ENCODE measurements at places on chromosomes 2 and 18.
A peak's percentile ranks its signal among the peaks of the same experiment; 100 is the strongest.

GRCh38 chr2:195320413-195320973, 336.5 kb upstream of the SLC39A10 start:
- DNase-seq, result peak; percentile 3

- peak; percentile 80 for DNase-seq
Observed at GRCh38 chr18:49728542-49728941, 84.8 kb downstream of the ACAA2 start.

- no peak for DNase-seq
Observed at GRCh38 chr18:11502368-11502767, 107.0 kb upstream of the SLC35G4 start.

GRCh38 chr2:98935111-98935770, 784 bp downstream of the CRACDL start:
- peak; percentile 88 for DNase-seq

GRCh38 chr2:237159006-237159911, 73.6 kb downstream of the COPS8 start:
- DNase-seq, result peak; percentile 3
